ENCODE measurements at places on chromosomes 13 and 19.

- DNase-seq, result no peak
Measured at GRCh38 chr19:11551603-11552235, 7.3 kb downstream of the ELOF1 start.

- DNase-seq, result peak; percentile 44
Measured at GRCh38 chr19:33493401-33494275, 28.0 kb downstream of the PEPD start.

DNA sequence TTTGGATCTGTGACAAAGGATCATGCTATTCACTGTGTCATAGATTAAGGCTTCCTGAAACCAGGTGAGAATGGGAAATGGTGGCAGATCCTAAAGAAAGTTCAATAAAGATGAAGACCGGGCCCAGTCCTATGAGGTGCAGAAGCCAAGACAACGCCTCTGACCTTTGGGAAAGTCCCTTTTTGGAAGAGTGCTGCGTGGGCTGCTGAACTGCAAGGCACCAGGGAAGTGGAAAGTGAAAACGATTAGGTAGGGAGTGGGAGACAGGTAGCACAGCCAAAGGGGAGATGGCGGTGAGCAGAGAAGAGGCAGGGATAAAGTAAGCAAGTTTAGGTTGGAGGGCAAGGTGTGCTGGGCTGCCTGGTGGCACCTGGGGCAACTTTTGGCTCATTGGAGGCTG, 16.3 kb downstream of the MBNL2 start:
- DNase-seq, result no peak

GRCh38 chr19:13195678-13196077, 45.5 kb downstream of the IER2 start:
- peak; percentile 18 for DNase-seq

- DNase-seq, result no peak
Measured at GRCh38 chr19:14383661-14384555, 2.7 kb downstream of the ADGRE5 start.

- DNase-seq, result no peak
Measured at GRCh38 chr13:19685034-19685433, 51.6 kb downstream of the MPHOSPH8 start.

DNA sequence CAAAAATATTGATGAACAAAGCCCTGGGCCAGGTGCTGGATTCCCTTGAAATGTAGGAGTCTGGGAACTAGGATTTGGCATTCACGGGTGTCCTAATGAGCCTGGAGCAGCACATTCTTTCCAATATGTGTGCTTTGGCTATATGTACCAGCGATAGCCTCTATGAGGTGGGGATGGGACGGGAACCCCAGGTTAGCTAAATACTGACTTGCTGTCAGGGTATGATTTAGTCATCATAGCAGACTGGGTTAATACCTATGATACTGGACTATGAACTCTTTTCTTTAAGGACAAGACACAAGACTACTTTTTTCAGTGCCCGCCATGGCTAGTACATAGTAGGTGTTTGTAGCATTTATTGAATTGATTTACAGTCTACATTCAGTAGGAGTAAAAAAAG, 152.7 kb downstream of the KCNRG start:
- no peak for DNase-seq

DNA sequence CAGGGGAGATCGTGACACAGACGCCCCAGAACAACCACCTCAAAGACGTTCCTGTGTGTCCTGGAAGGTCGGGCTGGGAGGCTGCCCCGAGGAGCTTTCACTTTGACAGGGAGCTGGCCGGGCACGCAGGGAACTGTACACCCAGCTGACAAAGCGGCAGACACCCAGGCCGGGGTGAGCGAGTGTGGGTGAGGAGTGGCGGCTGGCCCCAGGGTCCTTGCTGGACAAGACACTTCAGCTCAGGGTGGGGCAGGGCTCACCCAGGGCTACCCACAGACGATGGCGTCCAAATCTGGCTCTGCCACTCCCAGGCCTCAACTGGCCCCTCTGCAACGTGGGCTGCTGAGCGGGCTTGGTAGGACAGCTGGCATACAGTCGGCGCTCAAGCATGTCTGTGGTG, 2.0 kb downstream of the FGF22 start:
- DNase-seq, result no peak

- no peak for DNase-seq
Measured at GRCh38 chr13:74101436-74101835, 32.8 kb downstream of the KLF12 start.

- DNase-seq, result peak; percentile 19
Measured at GRCh38 chr13:108980237-108980636, 350.8 kb downstream of the MYO16 start.

DNA sequence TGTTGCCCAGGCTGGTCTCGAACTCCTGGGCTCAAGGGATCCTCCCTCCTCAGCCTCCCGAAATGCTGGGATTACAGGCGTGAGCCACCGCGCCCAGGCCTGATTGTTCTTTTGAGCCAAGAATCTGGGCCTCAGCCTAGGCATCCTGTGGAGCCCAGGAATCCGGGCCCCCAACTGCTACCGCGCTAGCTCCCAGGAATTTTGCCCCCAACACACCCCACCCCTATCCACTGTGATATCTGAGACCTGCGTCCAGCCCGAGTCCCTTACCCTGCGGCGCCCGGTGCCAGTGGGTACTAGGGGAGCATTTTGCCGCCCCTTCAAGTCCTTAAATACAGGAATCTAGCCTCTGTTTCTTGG, 838 bp upstream of the MYADM start:
- DNase-seq, result no peak

DNA sequence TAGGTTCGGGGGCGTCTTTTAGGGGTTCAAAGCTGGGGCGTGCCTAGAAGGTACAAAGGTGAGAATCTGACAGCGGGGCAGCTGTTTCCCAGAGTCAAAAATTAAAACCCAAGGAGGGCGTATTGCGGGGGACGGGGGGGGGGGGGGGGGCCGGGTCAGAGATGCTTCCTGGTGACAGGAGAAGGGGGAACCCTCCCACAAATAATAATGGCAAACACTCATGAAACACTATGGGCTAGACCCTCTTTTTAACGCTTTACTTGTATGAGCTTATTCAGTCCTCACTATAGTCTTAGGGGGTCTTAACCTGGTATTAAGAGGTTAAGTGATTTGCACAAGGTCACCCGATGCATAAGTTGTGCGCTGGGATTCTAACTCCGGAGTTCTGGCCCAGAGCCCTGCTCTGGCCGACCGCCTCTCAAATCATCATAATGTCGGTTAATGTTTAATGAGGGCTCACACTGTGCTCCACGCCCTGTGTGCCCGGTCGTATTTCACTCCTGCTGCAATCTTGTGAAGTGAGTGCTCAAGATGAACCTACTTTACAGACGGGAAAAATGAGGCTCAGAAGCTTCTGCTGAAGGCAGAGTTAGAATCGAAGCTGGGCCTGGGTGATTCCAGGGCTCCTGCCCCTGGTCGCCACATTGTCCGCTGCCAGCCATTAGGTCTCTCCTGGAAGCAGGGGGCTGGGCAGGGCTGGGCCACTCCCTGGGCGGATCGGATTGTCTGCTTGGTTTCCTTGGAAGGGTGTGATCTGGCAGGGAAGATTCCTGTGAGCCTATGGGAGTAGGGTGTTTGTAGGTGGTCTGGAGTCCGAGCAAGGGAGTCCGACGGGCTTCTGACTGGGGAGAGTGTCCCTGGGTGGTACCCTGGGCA, 964 bp downstream of the PAK4 start:
- DNase-seq, result peak; percentile 54

GRCh38 chr19:6744381-6745301, 5.2 kb downstream of the TRIP10 start:
- DNase-seq, result peak; percentile 74

- DNase-seq, result peak; percentile 18
Measured at GRCh38 chr13:50873467-50873866, 30.0 kb upstream of the DLEU7 start.

- DNase-seq, result no peak
Measured at GRCh38 chr13:99055281-99055680, 77.4 kb upstream of the DOCK9 start.

- DNase-seq, result peak; percentile 85
Measured at GRCh38 chr19:32041681-32042292, 303.6 kb upstream of the ZNF507 start.

DNA sequence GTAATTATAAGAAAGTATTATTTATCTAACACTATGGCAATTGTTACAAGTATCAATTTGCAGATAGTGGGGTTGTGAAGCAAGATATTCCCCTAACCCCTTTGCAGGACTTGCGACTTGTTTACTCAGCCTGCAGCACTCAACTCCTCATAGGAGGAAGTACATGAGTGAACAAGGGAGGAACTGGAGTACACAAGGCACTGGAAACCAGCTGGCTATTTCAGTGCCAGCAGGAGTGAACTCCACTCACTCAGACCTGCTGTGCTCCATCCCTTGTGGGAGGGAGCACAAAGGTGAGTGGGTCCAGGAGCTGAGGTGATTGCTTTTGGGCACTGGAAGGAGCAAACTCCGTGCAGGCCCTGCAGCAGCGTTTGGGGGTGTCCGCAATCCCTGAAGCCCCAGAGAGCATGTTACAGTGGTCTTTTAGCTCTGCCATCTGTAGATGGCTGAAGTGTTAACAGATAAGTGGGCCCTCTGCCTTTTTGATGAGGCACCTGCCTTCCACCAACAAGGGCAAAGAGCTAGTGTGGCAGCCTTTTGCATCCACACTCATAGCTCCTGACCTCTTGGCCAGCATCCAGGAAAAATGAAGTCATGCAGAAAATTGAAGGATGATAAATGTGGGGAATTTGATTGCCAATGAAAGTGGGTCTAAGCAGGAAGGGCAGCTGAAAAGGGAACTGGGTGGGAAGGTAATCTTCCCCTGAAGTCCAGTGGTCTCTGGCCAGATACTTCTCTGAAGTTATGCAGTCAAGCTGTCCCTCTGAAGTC, 802.2 kb upstream of the MIR17HG start:
- no peak for DNase-seq

- DNase-seq, result peak; percentile 75
Measured at GRCh38 chr19:53308339-53308811, 25.2 kb upstream of the ZNF845 start.

DNA sequence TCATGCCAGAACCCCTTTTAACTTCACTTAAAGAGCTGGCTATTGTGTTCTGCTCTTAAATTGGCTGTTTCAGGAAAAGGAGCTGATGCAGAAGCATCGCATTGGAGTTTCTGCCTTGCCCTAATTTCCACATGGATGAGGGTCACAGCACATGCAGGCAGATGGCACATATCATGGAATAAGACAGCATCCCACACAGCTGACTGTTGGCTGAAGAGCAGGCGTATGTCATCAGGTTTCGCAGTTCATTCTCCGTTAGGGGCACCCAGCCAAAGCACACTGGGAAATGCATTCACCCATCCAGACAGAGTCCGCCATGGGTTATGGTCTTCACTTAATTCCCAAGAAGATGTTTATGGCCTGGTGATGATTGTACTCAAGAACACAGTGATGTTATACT, 572.5 kb downstream of the LIG4 start:
- peak; percentile 75 for DNase-seq
